BE2C (cell line): ENCODE measurements at places on chromosomes 4 and X.
A peak's percentile ranks its signal among the peaks of the same experiment; 100 is the strongest.

- DNase-seq: no peak
Measured at GRCh38 chrX:46695491-46695890, 63.4 kb downstream of the SLC9A7 start.

DNA sequence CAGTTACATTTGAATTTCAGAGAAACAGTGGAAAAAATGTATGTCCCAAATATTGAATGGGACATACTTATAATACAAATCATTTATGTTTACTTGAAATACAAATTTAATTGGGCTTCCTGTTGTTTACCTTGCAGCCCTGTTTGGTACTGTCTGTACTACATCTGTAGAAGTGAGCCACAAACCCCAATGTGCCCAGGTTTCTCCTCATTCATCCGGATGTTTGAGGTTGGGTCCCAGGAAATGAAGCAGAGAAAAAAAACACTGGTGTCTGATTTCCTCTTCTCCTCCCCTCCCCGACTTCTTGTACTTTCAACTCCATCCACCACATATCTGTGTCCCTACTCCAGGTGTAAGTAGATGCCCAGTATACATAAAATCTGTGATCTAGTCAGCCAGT is 27.1 kb upstream of the SCRG1 start:
- no peak for DNase-seq

DNA sequence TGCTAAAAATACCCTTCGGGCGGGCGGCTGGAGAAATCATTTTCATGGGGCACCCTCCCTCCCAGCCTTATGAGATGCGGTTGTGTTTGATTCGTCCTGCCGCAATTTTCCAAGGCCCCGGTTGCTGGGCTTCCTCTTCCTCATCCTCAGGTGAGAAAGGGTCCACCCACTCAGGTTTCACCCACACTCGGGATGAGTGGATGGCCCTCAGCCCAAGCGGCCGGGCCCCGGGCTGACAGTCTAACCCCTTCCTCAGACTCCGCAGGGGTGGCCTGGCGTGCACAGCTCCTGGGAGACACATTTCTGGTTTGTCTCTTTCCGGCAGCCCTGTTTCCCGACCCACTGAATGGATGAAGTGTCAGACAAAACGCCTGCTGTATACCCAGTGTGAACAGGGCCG is 116.5 kb upstream of the LRPAP1 start:
- no peak for DNase-seq

- DNase-seq: no peak
Measured at GRCh38 chrX:136665258-136665900, 17.4 kb downstream of the CD40LG start.

DNA sequence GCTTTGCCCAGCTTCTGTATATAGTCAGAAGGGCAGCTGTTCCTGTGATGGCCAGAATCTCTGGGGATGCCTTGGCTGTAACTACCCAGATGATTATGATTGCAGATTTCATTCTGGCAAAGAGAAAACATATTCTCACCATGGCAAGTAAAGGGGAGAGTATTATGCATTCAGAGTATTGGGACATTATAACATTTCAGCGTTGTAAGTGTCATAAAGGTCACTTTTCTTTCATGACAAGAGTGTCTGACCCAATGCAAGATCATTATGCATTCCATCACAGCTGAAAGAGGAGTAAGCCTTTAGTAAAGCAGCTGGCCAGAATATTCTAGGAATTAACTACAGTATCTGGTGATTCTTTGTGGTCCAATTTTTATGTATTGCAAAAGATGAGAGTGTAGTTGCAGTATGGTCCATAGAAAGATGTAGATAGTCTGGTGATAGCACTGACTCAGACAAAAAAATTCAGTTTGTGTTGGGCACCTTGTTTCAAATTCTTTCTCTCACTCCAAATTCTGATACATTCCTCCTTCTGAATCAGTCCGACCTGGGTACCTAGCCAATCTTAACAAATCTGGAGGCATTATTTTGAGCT is 2366.3 kb downstream of the PCDH7 start:
- no peak for DNase-seq

GRCh38 chrX:86724277-86724676 is 576.0 kb downstream of the DACH2 start:
- no peak for DNase-seq

DNA sequence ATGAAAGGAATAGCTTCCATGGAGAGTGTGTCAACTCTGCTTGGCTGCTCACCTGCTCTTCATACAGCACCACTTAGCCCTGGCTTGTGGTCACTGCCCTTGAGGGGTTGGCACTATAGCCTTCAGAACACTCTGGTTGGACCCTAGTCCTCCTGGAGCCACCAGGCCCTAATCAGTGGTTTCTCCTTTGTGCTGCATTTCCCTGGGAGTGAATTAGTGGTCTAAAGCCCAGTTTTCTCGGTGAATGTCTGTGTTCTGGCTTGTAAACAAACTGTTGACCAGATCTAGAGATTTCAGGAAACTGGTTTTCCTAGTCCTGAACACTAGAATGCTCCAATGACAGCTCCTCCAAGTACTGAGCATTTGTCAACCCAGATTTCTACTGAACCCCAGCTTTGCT is 28.6 kb upstream of the TMEM154 start:
- DNase-seq: no peak

DNA sequence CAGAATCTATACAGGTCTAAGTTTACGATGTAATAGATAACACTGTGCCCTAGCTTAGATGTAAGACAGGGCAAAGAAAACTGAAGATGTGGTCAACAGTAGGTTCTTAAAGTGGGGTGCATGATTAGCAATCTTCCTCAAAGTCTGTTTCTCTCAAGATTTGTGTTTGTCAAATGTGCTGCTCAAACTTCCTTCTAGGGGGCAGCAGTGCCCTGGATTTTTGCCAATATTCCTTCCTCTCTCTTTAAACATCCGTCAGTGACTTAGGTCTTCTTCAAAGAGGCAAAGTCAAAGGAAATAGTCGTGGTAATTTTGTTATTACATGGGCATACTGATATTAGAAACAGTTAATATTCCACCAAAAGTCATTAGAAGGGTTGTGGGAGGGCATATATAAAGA is 4.2 kb upstream of the PDHA2 start:
- DNase-seq: peak; percentile 21

DNA sequence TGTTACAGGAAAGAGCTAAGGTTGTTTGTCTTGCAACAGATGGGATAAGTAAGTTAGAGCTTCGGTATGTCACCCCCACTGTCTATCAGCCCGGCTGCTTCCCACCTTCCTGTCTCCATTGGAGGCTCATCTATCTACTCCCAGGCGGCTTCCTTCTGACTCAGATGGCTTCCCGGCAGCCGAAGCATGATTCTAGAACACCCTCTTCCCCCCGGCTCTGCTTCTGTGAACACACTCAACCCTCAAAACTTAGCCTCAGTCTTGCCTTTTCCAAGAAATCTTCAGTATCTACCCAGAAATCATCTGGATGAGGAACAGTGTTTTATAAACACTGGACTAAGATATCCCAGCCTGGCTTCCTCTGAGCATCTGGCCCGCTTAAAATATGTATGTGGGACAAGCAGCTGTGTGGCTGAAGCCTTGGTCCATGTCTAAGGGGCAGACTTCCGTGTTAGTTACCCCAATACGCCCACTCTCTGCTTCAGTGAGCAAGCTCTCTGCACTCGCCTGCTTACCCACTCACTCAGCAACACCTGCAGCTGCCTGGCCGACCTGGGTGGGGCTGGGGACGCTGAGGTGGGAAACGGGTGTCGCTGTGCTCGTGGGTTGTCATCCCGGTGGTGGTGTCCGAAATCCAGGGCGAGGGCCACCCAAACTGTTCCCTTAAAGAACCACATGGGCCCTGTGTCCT is 12.0 kb upstream of the SLC2A9 start:
- DNase-seq: no peak

DNA sequence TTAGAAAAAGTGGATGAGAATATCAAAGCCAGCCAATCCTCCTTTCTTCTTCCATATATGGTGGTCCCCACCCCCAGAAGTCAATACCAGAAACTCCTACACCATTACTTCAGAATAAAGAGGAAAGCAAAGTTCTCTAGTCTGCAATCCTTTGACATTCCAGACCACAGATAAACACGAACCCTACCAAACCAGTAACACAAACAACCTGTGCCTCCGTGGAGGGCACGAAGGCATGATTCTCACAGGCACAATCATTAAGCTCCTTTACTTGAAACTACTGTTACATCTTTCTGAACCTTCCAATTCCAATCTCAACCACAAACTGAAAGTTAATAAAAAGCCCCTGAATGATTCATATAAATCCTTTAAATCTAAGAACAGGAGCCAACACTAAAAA is 16.3 kb downstream of the MAML3 start:
- DNase-seq: no peak

DNA sequence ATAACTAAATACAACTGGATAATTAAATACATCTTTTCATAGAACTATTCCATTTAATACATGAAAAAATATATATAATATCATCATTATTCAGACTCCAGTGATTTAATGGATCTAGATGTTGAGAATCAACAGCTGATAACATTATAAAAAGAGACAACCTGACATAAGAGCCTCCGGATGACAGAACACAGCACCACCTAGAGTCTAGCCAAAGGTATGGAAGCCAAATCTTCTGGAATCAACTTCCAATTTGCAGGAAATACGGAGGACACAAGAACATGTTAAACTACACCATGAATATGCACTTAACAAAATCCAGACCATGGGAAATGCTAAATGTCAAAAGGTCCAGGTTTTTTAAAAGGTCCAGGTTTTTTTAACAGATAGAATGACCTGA is 55.0 kb downstream of the LRBA start:
- peak; percentile 42 for DNase-seq

GRCh38 chr4:75555294-75556164 is at the start of gene ODAPH:
Gene ODAPH (plus strand): TSS chr4:75556066. CDS start chr4:75556083, 17 bp downstream.
- no peak for DNase-seq

DNA sequence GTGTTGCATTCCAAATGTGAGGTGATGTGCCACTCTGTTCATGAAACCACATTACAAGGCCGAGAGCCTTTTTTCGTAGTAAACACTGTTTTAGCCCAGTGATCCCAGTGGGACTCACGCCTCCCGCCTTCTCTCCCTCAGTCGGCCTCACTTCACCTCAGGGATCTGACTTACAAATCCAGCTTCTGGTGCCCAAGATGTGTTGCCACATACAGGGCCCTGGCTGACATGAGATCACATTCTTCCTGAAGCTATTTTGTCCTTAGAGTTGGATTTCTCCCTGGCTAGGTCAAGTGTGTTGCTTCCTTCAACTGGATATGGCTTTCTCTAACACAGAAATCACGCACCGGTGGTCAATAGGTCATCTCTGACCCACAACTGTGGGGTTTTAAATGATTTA is 354.7 kb downstream of the FBXW7 start:
- DNase-seq: no peak

GRCh38 chr4:10963958-10964703 is 279.6 kb upstream of the CLNK start:
- DNase-seq: no peak

GRCh38 chr4:138561906-138562305 is 319.8 kb upstream of the SLC7A11 start:
- DNase-seq: peak; percentile 30

DNA sequence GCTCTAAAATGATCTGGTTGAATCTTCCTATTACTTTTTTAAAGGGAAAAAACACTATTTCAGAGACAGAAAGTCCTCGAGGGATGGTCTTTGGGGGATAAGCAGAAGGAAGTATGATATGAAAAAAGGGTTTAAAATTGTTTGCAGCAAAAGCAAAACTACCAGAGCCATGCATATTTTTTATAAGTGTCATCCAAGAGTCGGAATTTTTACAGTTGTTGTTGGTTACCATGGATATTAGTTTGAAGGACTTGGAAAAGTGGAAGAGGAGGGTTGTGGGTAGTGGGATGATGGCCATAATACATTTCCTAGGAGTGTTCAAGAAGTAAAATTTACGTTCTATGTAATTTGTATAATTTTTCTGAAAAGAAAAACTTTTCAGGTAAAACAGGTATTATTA is 134.4 kb downstream of the PCDH7 start:
- no peak for DNase-seq

- DNase-seq: no peak
Measured at GRCh38 chrX:77622672-77623071, 163.3 kb downstream of the ATRX start.

DNA sequence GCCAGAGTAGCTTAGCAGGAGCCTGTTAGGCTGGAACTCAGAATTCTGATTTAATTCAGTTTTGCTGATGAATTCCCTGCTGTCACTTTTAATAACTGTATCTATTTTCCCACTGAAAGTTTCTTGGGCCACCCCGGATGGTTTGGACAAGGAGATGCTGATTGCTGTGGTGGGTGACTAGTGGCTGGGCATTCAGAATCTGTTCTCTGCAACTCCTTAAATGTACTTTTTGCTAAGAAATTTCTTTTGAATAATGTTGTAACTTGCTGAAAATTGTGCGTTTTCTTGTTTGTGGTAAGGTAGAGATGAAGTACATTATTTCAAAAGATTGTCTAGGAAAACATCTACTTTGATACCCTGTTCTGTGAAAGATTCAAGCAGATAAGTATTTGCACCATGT is 2.4 kb downstream of the TLL1 start:
- DNase-seq: no peak

DNA sequence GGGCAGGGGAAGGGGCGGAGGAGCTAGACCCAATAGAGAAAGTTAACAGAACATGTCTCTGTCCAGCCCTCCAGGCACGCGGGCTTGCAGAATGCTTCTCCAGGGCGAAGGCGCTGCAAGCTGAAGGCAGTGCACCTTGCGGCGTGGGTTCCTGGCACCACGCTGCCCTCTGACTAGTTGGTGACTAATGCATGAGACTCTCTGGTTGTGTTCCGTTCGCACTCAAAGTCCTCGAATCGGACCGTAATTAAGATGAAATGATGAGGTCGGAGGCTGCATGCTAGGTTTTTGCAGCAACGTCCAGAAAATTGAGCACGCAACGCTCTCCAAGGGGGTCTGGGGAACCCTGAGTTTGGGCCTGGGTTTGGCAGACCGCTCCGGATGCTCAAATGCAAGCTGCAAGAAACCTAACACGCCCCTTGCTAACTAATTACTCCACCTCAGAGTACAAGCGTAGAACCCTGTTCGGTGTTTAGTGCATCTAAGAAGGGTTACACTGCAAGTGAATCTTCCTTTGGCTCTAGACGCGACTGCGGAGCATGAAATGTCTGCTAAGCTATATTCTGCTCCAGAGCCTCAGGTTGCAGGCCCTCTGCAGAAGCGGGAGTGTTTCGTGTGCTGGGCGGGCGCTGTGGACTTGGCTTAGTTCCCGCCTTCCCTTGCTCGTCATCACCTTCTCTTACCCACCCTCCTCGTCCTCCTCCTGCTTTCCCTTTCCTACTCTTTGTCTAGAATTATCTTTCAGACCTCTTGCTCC is 57.1 kb upstream of the NKAP start:
- DNase-seq: no peak

- no peak for DNase-seq
Measured at GRCh38 chr4:143280861-143281260, 55.8 kb upstream of the GAB1 start.

- DNase-seq: peak; percentile 54
Measured at GRCh38 chrX:19017271-19017670, 33.4 kb upstream of the PHKA2 start.

DNA sequence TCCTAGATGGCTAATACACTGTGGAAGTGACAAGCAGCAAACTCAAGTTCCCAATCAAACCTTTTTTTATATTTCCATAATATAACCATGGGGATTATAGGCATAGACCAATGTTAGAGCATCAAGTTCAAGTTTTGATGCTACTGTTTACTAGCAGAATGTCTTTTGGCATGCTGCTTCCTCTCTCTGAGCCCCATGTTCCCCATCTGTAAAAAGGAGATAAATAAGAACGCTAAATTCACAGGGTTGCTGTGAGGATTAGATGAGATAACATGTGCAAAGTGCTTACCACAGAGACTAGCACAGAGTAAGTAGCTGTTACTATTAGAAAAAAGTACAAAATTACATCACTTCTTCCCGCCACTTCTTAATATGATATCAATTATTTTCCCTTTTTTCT is 18.0 kb downstream of the MBNL3 start:
- no peak for DNase-seq

- no peak for DNase-seq
Measured at GRCh38 chrX:70289168-70289792, 447 bp downstream of the PDZD11 start.
